ENCODE measurements at places on chromosomes 2 and 18.

GRCh38 chr18:13415736-13416135 lies 197.2 kb downstream of the LDLRAD4 start:
- no peak for DNase-seq

DNA sequence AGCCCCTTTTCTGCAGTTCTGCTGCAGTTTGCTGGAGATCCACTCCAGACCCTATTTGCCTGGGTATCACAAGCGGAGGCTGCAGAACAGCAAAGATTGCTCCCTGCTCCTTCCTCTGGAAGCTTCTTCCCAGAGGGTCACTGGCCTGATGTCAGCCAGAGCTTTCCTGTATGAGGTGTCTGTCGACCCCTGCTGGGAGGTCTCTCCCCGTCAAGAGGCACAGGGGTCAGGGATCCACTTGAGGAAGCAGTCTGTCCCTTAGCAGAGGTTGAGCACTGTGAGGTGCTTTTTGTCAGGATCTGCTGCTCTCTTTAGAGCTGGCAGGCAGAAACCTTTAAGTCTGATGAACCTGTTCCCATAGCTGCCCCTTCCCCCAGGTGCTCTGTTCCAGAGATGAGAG lies 42.0 kb upstream of the MYL1 start:
- DNase-seq = no peak

GRCh38 chr2:6963727-6964126 lies 46.5 kb downstream of the RNF144A start:
- no peak for DNase-seq

DNA sequence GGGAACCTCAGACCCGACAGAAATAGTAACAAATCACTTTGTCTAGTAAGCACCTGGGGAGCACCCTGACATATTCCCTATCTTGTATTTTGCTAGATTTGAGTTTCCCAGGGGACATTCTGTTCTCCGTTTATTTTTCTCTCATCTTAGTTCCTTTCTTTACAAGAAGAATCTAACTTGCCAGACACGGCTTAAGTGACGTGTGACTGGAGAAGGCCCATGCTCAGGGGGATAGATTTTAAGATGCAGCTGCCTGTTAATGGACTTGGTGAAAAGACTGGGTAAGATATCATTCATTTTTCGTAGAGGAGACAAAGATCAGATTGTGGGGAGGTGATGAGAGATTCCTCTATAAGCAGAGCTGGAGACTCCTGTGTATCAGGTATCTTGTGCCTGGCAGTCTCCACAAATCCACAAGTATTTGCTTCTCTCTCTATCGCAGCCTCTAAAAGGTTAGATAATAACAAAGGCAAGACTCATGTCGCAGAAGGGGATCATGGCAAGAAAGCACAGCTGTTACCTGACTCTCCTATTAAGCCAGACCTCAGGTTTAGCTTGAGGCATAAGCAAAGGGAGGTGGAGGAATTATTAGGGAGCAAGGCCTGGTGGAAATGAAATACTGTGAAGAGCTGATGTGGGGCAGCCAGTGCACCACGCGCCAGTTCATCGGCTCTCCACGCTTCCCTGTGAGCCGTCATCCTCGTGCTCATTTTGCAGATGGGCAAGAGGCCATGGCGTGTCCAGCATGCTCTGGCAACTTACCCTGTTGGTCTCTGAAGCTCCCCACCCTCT lies 347.2 kb upstream of the TNP1 start:
- DNase-seq = no peak

- no peak for DNase-seq
Observed at GRCh38 chr2:110688594-110689091, 10.8 kb upstream of the BUB1 start.

DNA sequence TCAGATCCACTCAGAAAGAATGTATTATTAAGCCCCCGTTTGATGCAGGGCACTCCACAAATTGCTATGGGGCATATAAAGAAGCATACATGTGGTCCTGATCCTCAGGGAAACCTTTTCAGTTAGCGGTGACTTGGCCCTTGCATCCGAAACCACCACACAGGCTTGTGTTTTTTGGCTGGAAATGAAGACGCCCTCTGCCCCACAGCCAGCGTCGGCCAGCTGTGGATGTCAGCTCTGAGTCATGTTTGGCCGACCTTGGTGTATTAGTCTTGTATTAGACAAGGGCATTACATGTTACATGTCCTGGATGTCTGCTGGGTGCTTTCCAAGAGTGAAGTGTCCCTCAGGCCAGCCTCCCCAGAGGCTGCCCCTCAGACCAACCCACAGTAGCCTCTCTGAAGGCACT lies 107.6 kb upstream of the MAP3K20 start:
- DNase-seq = no peak

- DNase-seq = no peak
Observed at GRCh38 chr2:207135801-207136457, 29.8 kb downstream of the KLF7 start.

GRCh38 chr18:40878371-40878770 lies 1076.7 kb upstream of the PIK3C3 start:
- no peak for DNase-seq

- DNase-seq = no peak
Observed at GRCh38 chr2:133732059-133732458, 163.8 kb upstream of the NCKAP5 start.

DNA sequence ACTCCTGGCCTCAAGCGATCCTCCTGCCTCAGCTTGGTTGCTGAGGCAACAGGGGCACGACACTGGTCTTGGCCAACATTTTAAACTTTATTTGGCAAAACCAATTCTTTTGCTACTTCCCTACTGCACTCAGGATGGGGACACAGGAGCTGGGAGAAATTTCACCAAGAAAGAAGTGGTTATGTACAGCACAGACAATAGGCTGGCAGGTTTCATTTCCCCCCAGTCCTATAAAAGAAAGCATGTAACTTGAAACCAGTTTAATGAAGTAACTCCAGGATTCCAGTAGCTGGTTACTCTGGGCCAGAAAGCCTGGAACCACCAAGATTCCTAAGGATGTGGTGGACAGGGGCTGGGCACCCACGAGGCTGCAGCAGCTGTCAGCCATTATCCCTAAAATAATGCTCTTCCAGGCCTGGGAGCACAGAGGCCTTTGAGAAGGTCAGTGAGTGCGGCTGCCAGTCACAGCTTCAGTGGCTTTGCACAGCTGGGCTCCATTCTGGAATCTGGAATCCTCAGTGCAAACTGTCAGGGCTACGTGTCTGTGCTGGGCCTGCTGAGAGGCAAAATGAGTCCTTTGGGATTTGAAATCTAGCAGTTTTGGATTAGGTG lies 142.3 kb upstream of the ITGA6 start:
- DNase-seq = no peak

DNA sequence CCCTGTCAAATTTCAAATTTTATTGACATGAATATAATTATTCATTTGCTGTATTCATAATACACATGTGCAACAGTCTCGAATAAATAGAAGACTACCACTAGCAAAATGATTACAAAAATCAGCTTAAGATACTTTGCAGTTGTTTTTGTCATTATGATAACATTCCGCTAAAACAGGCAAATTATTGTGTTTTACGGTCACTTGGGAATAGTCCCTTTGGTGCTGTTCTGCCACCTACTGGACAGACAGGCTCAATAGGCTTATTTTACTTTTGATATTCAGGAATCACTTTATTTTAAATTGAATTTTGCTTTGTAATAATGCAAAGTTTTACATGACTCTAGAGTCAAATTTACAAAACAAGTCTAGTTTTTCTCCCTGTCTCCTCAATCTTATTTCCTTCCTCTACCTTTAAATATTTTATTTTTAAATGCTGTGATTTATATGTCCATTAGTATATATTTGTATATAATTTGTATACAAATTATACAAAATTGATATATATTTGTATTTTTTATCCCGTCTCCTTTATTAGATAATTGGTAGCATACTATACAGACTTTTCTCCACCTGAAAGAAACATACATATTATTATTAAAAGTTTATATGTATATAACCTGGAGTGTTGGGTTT lies 456.3 kb downstream of the DLGAP1 start:
- DNase-seq = no peak

- DNase-seq = peak; percentile 6
Observed at GRCh38 chr18:51278045-51278649, 80.7 kb upstream of the MEX3C start.

GRCh38 chr2:48140586-48140985 lies 234.3 kb upstream of the FBXO11 start:
- DNase-seq = no peak

DNA sequence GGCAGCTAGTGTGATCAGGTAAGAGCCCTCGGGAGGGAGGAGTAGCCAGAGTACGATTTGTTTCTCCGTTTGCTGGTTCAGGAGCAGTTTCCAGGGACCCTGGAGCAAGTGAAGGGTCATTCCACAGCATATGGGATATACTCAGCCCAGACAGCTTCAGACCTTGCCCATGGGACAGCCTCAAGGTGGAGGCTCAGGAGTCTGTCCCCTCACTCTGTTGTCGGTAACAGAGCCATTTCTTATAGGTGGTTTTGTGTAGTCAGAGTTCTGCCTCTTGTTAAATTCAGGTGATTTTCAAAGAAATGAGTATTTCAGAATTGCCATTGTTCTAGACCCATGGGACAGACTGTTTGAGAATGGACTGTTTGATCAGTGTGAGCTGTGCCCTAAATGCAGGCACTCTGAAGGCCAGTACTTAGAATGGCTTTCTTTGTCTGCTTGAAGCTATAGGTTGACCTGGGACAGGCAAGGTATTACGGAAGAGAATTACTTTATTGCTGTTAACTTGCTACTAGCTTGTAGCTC lies 15.2 kb downstream of the FMNL2 start:
- no peak for DNase-seq

- DNase-seq = no peak
Observed at GRCh38 chr2:15619510-15619909, 27.8 kb downstream of the DDX1 start.

Data from stimulated activated CD8-positive, alpha-beta memory T cell treated with anti-CD3 and anti-CD28 coated beads, Interleukin-7, amount 100 ng/mL, for 24 hours (primary cell).